ENCODE measurements at places on chromosomes 4 and X. TPM values are rescaled to one million over a fixed set of nuclear protein-coding genes. Genes with fewer than 3 reads are reported as not detected.
A peak's percentile ranks its signal among the peaks of the same experiment; 100 is the strongest.

DNA sequence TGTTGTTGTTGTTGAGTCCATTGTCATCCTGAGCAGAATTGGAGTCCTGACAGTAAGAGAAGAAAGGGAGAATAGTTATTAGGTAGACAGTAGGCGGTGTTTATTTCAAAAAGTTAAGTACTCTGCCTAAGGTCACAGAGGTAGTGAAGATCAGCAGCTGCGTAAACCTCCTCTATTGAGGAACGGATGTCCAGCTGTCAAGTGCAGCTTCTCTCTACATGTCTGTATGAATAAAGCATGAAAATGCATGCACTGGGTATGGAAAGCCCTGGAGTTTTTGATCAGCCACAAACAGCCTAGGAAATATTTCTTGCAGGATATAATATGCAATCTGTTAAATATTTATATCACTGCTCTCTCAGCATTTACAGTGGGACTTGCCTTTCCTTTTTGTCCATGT, 109.4 kb upstream of the CBLL2 start:
- no peak overlapping the region for H3K4me3 ChIP-seq
- no peaks in the 10 kb centered on the region for H3K4me1 ChIP-seq
- DNase-seq = no peak
- peaks cover 16% of the 10 kb centered on the region for H3K27me3 ChIP-seq
- no peaks in the 10 kb centered on the region for H3K36me3 ChIP-seq

- no peak overlapping the region for H3K4me3 ChIP-seq
- peaks cover 4% of the 10 kb centered on the region for H3K4me1 ChIP-seq
- H3K27me3 ChIP-seq = no peaks in the 10 kb centered on the region
- no peak overlapping the region for H3K27ac ChIP-seq
Observed at GRCh38 chr4:31787701-31788100, 1067.5 kb downstream of the PCDH7 start.

GRCh38 chr4:8383451-8384160, 56.9 kb downstream of the ACOX3 start:
- no peaks in the 10 kb centered on the region for H3K27me3 ChIP-seq
- no peak for DNase-seq
- peaks cover 71% of the 10 kb centered on the region for H3K36me3 ChIP-seq
- no peaks in the 10 kb centered on the region for H3K4me1 ChIP-seq

Gene SHROOM4
- 22.8 TPM for total RNA-seq

DNA sequence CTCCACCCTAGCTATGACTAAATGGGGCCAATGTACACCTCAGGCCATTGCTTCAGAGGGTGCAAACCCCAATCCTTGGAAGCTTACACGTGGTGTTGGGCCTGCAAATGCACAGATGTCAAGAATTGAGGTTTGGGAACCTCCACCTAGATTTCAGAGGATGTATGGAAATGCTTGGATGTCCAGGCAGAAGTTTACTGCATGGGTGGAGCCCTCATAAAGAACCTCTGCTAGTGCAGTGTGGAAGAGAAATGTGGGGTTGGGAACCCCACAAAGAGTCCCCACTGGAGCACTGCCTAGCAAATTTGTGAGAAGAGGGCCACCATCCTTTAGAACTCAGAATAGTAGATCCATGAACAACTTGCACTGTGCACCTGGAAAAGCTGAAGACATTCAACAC, 284.1 kb downstream of the ANTXR2 start:
- H3K36me3 ChIP-seq = no peaks in the 10 kb centered on the region
- no peaks in the 10 kb centered on the region for H3K4me1 ChIP-seq
- H3K4me3 ChIP-seq = peak overlapping the region; percentile 25
- DNase-seq = no peak

- H3K4me1 ChIP-seq = no peaks in the 10 kb centered on the region
- DNase-seq = peak; percentile 68
- no peak overlapping the region for H3K4me3 ChIP-seq
- H3K27me3 ChIP-seq = peaks cover 33% of the 10 kb centered on the region
- H3K36me3 ChIP-seq = no peaks in the 10 kb centered on the region
- H3K27ac ChIP-seq = no peak overlapping the region
Observed at GRCh38 chr4:121998024-121998423, 46.2 kb upstream of the TRPC3 start.

GRCh38 chr4:138184886-138185285, 57.3 kb downstream of the SLC7A11 start:
- H3K27ac ChIP-seq = no peak overlapping the region
- H3K27me3 ChIP-seq = no peaks in the 10 kb centered on the region
- H3K4me1 ChIP-seq = peaks cover 12% of the 10 kb centered on the region
- no peak for DNase-seq

DNA sequence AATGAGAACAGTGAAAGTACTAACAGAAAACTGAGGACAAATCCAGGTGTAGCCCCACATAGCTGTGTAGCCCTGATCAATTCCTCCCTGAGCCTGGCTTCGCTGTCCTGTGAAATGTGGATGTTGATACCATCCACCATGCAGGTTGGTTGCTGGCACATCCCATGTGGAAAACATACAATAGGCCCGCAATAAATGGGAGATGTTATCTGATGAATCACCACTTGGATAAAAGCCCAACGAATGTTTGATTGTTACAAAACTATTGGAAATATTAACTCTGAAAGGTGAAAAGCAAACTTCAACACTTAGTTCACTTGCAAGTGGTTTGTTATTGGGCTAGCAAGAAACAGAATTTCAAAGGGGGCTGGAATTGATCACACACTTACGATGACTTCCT, 186.3 kb upstream of the FTHL17 start:
- DNase-seq = no peak
- H3K27me3 ChIP-seq = no peaks in the 10 kb centered on the region
- no peaks in the 10 kb centered on the region for H3K4me1 ChIP-seq
- H3K4me3 ChIP-seq = no peak overlapping the region

- H3K36me3 ChIP-seq = no peaks in the 10 kb centered on the region
- H3K4me3 ChIP-seq = peak overlapping the region; percentile 58
- H3K27ac ChIP-seq = peak overlapping the region; percentile 86
- H3K27me3 ChIP-seq = no peaks in the 10 kb centered on the region
- H3K4me1 ChIP-seq = peaks cover 3% of the 10 kb centered on the region
- DNase-seq = peak; percentile 75
Observed at GRCh38 chrX:139211568-139212182, 318.9 kb upstream of the F9 start.

DNA sequence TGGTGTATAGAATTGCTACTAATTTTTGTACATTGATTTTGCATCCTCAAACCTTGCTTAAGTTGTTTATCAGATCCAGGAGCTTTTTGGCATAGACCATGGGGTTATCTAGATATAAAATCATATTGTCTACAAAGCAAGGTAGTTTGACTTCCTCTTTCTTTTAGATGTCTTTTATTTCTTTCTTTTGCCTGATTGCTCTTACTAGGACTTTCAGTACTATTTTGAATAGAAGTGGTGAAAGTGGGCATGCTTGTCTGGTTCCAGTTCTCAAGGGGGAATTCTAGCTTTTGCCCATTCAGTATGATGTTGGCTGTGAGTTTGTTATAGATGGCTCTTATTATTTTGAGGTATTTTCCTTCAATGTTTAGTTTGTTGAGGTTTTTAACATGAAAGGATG, 187.9 kb upstream of the LCORL start:
- no peaks in the 10 kb centered on the region for H3K36me3 ChIP-seq
- no peak overlapping the region for H3K27ac ChIP-seq
- H3K4me1 ChIP-seq = no peaks in the 10 kb centered on the region
- DNase-seq = no peak
- no peak overlapping the region for H3K4me3 ChIP-seq

- DNase-seq = no peak
- H3K27ac ChIP-seq = no peak overlapping the region
- H3K4me3 ChIP-seq = no peak overlapping the region
- H3K27me3 ChIP-seq = no peaks in the 10 kb centered on the region
- no peaks in the 10 kb centered on the region for H3K4me1 ChIP-seq
Observed at GRCh38 chr4:183424109-183424744, 20.2 kb upstream of the CDKN2AIP start.

GRCh38 chr4:116925900-116926457, 159.4 kb downstream of the TRAM1L1 start:
- DNase-seq = peak; percentile 86
- H3K36me3 ChIP-seq = no peaks in the 10 kb centered on the region
- peak overlapping the region; percentile 79 for H3K4me3 ChIP-seq
- peaks cover 12% of the 10 kb centered on the region for H3K27me3 ChIP-seq
- no peak overlapping the region for H3K27ac ChIP-seq

Gene REPS2
- 14.7 TPM for total RNA-seq

Gene L1CAM
- total RNA-seq = 7.5 TPM

- no peaks in the 10 kb centered on the region for H3K27me3 ChIP-seq
- H3K4me3 ChIP-seq = no peak overlapping the region
- no peak for DNase-seq
- H3K27ac ChIP-seq = no peak overlapping the region
- H3K36me3 ChIP-seq = no peaks in the 10 kb centered on the region
Observed at GRCh38 chrX:148580016-148580415, 79.6 kb downstream of the AFF2 start.

Gene FAM184B
- total RNA-seq = 0.07 TPM

- no peak overlapping the region for H3K4me3 ChIP-seq
- no peaks in the 10 kb centered on the region for H3K27me3 ChIP-seq
- H3K4me1 ChIP-seq = no peaks in the 10 kb centered on the region
- no peaks in the 10 kb centered on the region for H3K36me3 ChIP-seq
- DNase-seq = no peak
- no peak overlapping the region for H3K27ac ChIP-seq
Observed at GRCh38 chr4:34309383-34309906, 1934.9 kb downstream of the ARAP2 start.

GRCh38 chr4:30968926-30969325, 248.8 kb downstream of the PCDH7 start:
- H3K4me3 ChIP-seq = no peak overlapping the region
- H3K27ac ChIP-seq = no peak overlapping the region
- no peaks in the 10 kb centered on the region for H3K36me3 ChIP-seq
- no peak for DNase-seq
- H3K4me1 ChIP-seq = peaks cover 3% of the 10 kb centered on the region
- H3K27me3 ChIP-seq = no peaks in the 10 kb centered on the region

DNA sequence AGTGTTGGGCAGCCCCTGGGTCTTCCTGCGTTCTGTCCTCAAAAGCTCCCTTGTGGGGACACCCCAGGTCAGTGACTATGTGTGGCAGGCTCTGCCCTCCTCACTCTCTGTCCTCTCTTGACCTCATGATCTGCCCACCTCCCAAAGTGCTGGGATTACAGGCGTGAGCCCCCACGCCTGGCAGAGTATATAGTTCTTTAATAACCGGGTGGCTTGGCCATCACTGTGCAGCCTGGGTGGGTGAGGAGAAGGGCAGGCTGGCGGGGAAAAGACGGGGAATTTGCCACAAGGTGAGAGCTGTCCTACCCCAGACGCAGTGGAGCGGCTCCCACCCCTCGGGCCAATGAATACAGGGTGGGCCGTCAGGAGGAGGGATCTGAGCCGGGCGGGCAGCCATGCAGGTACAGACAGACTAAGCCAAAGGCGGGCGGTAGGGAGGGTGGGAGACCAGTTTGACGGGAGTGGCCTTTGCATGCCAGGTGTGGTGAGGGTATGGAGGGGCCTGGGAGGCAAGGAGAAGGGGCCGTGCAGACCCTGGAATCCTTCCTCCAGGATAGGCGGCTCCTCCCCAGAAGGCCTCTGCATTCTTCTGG, 2.5 kb downstream of the SH3BP2 start:
- H3K36me3 ChIP-seq = no peaks in the 10 kb centered on the region
- no peak overlapping the region for H3K4me3 ChIP-seq
- peaks cover 15% of the 10 kb centered on the region for H3K27me3 ChIP-seq
- H3K4me1 ChIP-seq = peaks cover 5% of the 10 kb centered on the region
- H3K27ac ChIP-seq = no peak overlapping the region

Gene HPSE
- total RNA-seq = 1.8 TPM

GRCh38 chr4:164892018-164892417, 15.0 kb downstream of the APELA start:
- H3K27ac ChIP-seq = no peak overlapping the region
- H3K27me3 ChIP-seq = no peaks in the 10 kb centered on the region
- H3K4me3 ChIP-seq = no peak overlapping the region

- no peaks in the 10 kb centered on the region for H3K27me3 ChIP-seq
- no peaks in the 10 kb centered on the region for H3K36me3 ChIP-seq
- H3K27ac ChIP-seq = no peak overlapping the region
- no peak overlapping the region for H3K4me3 ChIP-seq
- H3K4me1 ChIP-seq = no peaks in the 10 kb centered on the region
Observed at GRCh38 chrX:10239611-10240064, 82.9 kb downstream of the CLCN4 start.

Gene SOX3
- 1.6 TPM for total RNA-seq

DNA sequence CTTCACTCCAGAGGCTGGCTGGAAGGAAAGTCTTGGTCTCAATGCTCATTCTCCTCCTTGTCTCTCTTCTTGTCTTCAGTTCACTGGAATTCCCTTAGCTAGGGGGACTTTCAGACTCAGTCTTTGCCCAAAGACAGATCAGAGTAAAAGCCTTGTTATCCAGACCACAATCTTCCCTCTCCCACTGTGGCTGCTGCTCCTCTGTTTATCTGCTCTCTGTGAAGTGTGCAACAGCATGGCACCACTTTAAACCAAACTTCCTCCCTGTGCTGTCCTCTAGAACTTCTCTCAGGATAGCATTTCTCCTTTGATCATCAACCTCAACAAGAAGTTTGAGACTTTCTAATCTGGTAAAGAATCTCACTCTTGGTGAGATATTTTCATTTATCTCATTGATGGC, 530.1 kb upstream of the SLIT2 start:
- DNase-seq = no peak
- no peak overlapping the region for H3K27ac ChIP-seq
- H3K4me1 ChIP-seq = peaks cover 4% of the 10 kb centered on the region
- peaks cover 5% of the 10 kb centered on the region for H3K27me3 ChIP-seq
- H3K4me3 ChIP-seq = no peak overlapping the region
